ENCODE measurements at places on chromosomes 12 and 14. TPM values are rescaled to one million over a fixed set of nuclear protein-coding genes. Genes with fewer than 3 reads are reported as not detected.

The MLH3 gene
- total RNA-seq, result 19.1 TPM

The SLC8B1 gene
- total RNA-seq, result 26.1 TPM

The ADGRD1 gene
- total RNA-seq, result 0.50 TPM

The C12orf50 gene
- not detected for total RNA-seq

The IRAK3 gene
- total RNA-seq, result 9.2 TPM

The PABPN1 gene
- 261 TPM for total RNA-seq

The OTOGL gene
- total RNA-seq, result not detected

The DACT1 gene
- 0.20 TPM for total RNA-seq

DNA sequence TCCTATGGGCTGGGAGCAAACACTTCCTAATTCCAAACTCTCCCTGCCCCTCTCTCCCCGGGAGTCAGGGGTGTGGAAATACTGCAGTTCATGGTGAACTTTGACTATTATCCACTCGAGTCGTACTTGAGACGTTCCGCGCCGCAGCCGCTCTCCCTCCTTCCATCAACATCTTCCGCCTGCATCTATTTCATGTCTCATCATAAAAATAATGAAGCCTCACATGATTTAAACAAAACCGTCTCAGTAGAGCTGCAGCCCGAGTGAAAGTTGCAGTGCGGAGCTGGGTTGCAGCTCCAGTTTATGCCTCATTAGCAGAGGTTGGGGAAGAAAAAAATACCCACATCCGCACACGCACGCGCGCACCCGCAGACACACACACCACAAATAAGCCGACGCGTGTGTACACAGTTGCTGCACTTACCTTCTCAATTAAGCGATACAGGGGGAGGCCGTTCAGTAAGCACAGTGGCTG lies 283 bp downstream of the LMO3 start:
- DNase-seq, result no peak

DNA sequence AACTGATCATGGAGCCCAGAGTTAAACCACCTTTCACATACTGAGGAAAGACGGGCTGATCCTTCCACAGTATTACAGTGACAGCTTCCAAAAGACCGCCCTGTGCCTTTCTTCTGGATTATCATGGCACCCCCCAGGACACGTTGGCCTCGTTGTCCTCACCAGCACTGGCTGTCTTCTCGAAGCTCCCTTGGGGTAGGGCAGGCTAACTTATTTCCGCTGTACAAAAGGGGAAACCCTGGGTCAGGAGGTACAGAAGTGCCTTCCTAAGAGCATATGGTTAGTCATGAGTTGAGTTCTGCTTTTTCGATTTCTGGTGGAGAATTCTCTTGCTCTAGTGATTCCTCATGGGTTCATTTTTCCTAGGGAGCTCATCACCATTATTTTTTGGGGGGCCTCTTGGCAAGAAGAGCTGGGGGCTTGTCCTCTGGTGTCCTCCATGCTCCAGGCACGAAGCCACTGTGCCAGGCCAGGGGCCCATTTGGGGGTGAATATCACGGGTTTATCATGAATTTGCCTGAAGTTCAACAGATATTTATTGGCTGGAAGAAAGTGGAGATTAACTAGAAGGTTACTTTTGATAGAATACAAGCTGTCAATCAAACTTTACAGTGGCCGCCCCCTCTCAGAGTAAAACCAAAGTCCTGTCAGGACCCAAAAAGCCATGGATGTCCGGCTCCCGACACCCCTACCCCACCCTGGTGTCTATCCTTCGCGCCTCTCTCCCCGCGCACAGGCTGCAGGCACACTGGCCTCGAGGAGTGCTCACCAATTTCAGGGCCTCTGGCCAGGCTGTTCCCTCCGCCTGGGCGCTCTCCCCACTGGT lies 8.8 kb upstream of the TRAF3 start:
- peak; percentile 32 for DNase-seq

DNA sequence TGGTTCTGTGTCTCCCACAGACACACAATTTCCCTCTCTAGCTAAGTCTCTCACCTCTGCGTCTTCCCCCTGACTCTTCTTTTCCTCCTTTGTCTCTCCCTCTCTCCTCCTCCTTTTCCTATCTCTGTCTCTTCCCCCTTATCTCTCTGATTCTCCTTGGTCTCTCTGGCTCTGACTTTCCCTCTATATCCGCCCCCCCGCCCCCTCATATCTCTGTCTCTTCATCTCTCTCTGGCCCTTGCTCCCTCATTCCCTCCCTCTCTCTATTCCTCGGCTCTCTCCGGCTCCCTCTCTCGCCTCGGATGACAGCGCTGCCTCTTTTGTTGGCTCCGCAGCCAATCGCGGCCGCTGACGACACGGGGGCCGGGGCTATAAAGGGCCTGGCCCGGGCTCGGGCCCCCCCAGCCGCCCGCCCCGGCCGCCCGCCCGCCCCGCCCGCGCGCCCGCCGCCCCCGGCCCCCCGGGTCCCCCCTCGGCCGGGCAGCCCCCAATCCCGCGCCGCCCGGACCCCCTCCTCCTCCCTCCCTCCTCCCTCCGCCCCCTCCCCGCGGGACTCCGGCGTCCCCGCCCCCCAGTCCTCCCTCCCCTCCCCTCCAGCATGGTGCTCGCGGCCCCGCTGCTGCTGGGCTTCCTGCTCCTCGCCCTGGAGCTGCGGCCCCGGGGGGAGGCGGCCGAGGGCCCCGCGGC lies at the start of gene GDF11:
TSS of gene GDF11 (plus strand) at position 404 of the 687 bp plus-strand sequence. CDS start at position 599, 195 bp downstream.
- DNase-seq, result peak; percentile 59

DNA sequence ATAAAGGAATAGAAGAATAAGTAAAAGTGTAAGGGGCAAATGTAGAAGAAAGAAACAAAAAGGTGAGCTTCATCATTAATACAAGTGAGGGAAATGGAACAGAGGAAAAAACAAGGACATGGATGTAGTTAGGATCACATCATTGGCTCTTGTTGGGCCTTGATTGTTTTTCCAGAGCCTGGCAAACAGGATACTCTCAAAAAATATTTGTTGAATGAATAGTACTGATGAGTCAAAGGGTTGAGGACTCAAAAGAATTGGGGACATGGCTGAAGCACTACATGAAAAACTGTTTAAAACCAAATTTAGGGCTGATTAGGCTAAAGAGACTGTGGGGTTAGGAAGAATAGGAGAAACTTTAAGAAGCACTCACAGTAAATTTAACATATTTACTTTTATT lies 11.4 kb upstream of the SRP54 start:
- DNase-seq, result no peak

DNA sequence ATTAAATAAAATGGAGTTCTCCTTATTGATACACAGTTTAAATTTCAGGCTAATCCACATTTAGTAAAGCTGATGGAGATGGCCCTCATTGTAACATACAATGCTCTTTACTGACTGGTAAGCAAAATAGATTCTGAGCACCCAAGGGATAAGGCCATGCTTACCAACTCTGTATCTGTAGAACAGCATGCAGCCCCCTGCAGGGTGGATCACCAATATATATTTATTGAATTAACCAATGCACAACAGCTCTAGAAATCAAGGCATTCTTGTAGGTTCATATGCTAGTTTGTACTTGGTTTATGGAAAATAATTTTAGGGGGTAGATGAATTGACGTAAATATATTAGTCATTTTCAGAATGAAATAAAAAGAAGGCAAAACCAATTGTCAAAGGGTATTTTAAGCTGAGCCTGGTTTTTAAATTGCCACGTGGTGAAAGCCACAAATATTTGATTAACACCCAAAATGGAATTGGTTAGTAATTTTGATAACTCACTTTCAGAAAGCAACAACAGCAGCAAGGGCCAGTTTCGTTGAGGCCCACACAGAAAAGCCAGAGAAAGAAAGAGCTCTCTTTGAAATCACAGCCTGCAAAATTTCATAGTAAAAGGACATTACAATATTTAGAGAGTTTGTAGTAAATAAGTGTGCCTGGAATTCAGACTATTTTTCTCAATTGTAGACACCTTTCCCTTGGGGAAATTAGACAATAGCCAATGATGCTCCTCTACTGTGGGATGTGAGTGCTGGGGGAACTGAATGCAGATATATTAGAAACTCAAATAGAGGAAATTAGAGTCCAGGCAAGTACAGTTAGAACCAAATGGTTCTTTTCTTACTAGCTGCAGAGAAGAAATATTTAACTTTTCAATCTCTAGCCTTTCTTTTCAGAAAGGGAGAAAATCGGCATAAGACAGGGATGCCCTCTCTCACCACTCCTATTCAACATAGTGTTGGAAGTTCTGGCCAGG lies 216.2 kb upstream of the ABCD2 start:
- no peak for DNase-seq

GRCh38 chr12:98973395-98973794 lies 328.3 kb downstream of the APAF1 start:
- DNase-seq, result no peak

DNA sequence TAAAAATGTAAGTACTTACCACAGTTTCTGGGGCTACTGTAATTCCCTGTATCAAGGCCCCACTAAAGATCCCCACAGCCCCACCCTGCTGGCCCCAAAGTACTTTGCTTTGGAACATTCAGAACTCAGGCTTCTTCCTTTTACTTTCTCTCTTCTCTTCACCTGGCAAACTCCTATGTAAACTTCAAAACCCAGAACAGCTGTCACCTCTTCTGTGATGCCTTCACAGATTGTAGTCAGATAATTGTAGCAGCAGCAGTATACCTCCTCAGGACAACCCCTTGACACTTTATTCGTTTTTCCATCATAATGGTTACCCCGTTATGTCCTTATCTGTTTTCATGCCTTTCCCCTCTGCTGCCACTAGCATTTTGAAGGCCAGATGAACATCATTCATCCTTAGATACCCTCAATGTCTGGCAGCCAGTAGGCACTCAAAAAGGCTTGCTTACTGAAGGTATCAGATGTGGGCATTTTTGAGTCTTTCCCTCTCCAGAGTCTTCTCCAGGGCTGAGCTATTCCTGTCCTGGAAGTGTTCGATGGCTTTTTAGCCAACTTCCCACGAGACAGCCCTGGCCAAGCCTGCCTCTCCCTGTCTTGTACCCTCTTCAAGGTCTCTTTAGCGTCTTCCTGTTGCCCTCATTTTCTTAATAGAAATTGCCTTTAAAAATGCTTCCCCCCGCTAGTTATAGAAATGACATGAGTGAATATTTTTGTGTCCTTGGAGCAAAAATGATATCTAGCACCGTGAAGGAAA lies 7.4 kb downstream of the PLBD2 start:
- no peak for DNase-seq

GRCh38 chr14:59664741-59665140 lies 88.1 kb upstream of the CCDC175 start:
- DNase-seq, result no peak

DNA sequence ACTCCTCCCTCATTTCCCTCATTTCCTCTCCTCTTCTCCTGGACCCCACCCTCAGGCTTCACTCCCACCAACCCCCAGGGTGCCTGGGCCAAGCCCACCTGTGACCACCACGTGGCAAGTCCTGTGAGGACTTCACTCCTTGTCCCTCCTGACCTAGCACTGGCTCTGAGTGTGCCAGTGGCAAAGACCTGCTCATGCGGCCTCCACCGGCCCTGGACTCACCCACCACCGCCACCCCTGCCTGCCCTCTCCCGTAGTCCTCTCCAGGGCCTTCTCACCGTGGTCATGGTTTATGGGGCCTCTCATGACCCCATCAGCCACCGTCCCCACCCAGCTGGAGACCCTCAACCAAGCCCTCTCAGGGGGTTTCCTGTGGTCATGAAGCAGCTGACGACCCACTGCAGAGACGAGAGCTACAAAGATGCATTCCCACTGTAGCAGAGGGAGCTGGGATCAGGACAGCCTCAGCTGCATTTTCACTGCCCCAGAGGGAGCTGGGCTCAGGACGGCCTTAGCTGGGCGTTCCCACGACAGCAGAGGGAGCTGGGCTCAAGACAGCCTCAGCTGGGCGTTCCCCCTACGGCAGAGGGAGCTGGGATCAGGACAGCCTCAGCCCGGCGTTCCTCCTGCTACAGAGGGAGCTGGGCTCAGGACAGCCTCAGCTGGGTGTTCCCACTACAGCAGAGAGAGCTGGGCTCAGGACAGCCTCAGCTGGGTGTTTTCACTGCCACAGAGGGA lies 3.2 kb upstream of the C14orf180 start:
- DNase-seq, result no peak

Data from natural killer cell (primary cell).